GM04504 (cell line): ENCODE measurements at places on chromosomes 6 and 20.

- DNase-seq, result no peak
Observed at GRCh38 chr6:28947067-28947765, 23.4 kb upstream of the TRIM27 start.

- no peak for DNase-seq
Observed at GRCh38 chr6:125871365-125871764, 80.6 kb downstream of the NCOA7 start.

DNA sequence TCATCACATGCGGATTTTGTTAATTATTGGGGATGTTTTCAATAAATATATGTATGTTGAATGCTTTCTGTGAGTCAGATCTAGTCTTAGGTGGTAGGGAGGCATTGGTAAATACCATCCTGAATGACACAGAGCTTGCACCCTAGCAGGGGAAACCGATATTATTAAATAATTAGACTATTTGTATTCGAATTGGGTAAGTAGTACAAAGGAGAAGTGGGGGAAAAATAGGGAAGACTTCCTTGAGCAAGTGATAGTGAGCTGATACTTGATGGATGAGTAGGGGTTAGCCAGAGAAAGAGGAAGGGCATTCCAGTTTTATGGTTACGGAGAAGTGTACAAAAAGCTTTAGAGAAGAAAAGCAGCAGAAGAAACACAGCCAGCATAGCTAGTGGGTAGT is 1.5 kb downstream of the RIOK1 start:
- DNase-seq, result no peak

- DNase-seq, result no peak
Observed at GRCh38 chr20:62555642-62556420, 80.0 kb upstream of the GATA5 start.

DNA sequence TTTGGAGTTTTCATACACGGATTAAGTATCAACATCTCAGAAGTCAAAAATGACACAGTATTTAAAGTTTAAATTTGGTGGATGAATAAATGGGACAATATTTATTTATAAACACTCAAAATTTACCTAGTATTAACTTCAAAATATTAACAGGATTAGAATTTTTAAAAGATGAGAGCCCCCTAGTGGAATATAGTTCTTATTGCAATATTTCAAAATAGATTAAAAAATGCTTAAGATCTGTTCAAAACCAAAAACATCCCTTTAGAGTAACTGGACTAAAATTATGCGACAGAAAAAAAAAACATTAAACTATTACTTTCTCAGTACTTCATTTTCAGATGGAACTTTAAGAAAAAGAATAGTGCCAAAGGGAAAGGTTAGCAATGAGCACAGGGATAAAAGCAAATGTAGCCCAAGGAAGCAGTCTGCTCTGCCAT is 56.6 kb downstream of the SNX14 start:
- no peak for DNase-seq
